Bronchial epithelial cell (primary cell): ENCODE measurements at places on chromosomes 2 and 18. TPM values are rescaled to one million over a fixed set of nuclear protein-coding genes. Genes with fewer than 3 reads are reported as not detected.

- DNase-seq: no peak
Observed at GRCh38 chr18:48934723-48935432, 15.9 kb downstream of the SMAD7 start.

DNA sequence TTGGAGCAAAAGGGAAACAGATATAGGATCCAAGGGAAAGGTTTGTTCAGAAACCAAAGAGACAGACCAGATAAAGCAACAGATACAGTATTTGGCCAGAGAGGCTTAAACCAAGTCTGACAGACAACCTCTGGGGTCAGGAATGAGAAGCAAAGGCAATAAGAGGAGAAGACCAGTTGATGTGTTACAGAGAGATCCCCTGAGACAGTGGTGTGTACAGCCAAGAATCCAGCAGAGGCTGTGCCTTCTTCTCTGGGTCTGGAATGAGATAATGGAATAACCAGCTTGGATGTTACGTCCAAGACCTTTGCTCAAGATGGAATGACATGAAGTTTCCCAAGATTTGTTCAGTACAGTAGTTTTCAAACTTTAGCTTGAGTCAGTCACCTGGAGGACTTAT is 61.1 kb downstream of the MDH1 start:
- no peak for DNase-seq

The NFATC1 gene
- total RNA-seq: 0.53 and 1.7 TPM in 2 replicates

The ALKAL2 gene
- total RNA-seq: not detected in 2 replicates

GRCh38 chr2:227379095-227379494 is at the start of gene TM4SF20:
TM4SF20 (minus strand) TSS chr2:227379306; CDS start chr2:227379268, 38 bp downstream.
- DNase-seq: no peak

The G6PC2 gene
- not detected in 2 replicates for total RNA-seq

GRCh38 chr18:55361492-55362250 is 226.3 kb downstream of the TCF4 start:
- no peak for DNase-seq

DNA sequence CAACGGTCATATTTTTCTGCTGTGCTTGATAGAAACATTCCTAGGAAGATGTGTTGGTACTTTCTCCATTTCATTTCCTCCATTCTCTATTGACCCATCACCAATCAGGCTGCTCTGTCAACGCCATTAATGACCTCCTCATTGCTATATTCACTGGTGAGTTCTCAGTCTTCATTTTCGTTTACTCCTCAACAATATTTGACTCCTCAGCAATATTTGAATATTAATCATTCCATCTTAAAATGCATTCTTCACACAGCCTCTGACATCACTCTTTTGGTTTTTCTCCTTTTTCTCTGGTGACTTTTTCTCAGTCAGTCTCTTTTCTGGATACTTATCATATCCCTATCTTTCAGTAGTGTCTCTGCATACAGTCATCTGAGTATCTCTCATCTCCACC is 323.5 kb upstream of the CRIM1 start:
- no peak for DNase-seq

GRCh38 chr18:59902131-59902992 is 2.6 kb downstream of the PMAIP1 start:
- DNase-seq: peak; percentile 71

GRCh38 chr2:216142540-216142939 is 33.4 kb downstream of the XRCC5 start:
- peak; percentile 7 for DNase-seq

The ACVR1C gene
- total RNA-seq: 0.26 TPM in 2 replicates

The SERPINB13 gene
- total RNA-seq: 8.2 and 48.0 TPM in 2 replicates

DNA sequence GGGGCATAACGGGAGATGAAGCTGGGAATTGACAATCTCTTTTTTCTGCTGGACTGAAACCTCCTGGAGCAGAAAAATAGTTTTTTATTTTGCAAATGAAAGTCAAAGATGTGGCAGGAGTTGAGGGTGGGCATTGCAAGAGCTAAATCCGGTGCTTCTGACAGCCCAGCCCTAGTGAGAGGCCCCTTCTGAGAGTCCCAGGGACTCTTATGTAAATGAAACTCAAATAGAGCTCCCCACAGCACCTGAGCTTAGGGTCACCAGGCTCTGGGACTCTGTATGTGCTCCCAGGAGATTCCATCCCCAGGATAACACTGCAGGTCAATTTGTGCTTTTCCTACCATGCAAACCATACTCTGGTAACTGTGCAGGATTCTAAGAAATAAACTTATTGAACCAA is 192.8 kb downstream of the ANKRD30B start:
- DNase-seq: no peak

DNA sequence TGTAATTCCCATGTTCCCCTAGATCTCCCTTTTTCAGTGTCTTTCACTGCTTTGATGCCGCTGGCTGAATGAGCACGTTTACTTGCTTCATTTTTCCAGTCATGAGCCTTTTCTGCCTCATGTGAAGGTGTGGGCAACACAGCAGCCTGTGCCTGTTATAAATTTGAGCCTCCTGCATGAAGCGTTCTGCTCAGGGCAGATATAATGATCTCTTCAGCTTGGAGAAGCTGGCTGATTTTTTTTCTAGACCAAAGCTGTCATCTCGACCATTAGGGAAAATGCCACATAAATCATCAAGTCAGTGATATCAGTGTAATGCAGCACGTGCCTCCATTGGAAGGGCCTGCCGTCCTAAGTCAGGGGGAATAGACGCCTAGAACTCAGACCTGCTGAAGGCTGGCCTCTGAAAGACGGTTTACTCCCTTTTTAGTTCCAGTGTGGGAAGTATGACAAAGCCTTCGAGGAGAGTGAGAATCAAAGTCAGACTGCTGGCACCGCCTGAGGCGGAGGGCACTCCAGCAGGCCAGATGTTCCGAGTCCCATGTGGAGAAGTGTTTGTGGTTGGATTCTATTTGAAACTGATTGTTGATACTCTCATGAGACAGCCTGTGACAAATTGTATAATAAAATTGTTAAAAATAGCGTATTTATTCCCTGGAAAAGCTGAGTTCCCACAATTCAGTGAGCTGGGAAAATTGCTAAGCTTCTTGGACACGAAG is 196.5 kb downstream of the MYO1B start:
- no peak for DNase-seq

- no peak for DNase-seq
Observed at GRCh38 chr2:143564419-143564818, 435.2 kb downstream of the ARHGAP15 start.

- DNase-seq: peak; percentile 38
Observed at GRCh38 chr2:41869542-41870264, 178.1 kb upstream of the PKDCC start.

DNA sequence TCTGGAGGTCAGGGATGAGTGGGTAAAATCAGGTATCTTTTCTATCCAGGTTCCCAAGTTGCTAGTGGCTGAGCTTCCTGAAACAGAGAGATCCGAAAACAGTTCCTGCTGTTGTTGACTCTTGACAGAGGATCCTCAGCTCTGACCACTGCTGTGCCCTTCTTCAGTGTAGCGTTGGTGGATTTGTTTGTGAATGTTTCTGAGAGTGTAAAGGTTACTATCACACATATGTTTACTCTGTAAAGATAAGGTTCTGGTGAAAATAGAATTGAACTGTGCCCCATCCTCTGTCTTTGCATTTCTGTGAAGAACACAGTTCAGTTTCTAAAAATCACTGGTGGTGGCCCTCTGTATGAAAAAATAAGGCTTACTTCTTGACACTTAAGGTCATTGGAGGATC is 119.8 kb downstream of the LDLRAD4 start:
- DNase-seq: no peak

The ELAC1 gene
- 2.6 and 3.6 TPM in 2 replicates for total RNA-seq

DNA sequence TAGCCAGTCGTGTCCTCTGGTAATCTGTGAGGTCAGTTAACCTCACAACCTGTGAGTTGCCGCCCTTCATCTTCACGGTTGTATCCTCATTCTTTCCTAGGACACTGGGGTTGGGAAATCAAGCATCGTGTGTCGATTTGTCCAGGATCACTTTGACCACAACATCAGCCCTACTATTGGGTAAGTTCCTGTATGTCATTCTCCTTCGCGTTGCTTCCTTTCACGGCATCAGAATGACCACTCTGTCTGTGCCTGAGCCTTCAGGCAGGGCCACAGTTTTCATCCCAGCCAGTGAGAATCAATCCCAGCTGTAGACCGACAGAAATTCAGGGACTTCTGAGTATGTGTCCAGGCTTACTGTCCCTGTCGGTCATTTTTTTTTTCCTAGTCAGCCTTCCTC is 67.1 kb downstream of the RAB31 start:
- no peak for DNase-seq

- DNase-seq: no peak
Observed at GRCh38 chr2:67656875-67657274, 259.7 kb downstream of the ETAA1 start.

DNA sequence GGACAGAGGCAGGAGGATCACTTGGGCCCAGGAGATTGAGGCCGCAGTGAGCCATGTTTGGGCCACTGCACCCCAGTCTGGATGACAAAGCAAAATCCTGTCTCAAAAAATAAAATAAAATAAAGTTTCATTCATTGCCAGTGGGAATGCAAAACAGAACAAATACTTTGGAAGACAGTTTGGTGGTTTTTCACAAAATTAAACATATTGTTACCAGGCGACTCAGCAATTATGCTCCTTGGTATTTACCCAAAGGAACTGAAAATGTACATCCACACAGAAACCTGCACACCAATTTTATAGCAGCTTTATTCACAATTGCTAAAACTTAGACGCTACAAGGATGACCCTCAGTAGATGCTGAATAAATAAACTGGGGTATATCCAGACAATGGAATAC is 35.8 kb downstream of the FOSL2 start:
- DNase-seq: no peak

The POTEI gene
- not detected in 2 replicates for total RNA-seq
